Type B pancreatic cell (in vitro differentiated cells): ENCODE measurements at places on chromosomes 7 and 10. TPM values are rescaled to one million over a fixed set of nuclear protein-coding genes. Genes with fewer than 3 reads are reported as not detected.
A peak's percentile ranks its signal among the peaks of the same experiment; 100 is the strongest.

DNA sequence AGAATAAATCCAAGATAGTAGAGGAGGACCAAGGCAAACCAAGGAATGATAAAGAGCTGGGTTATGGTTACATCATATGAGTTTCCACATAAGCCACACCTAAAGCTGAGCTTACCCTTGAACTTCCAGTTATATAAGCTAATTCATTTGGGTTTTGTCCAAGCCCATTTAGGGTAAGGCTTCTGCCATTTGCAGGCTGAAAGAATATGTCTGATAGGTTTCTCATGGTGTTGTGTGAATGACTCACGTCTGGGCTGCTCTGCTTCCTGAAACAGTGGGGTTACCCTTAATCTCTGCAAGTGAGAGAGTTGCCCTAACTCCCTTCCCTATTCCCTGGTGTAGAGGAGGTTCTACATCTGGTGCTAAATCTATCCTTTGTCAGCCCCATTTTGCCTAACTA lies 60.8 kb downstream of the PTTG1IP2 start:
- no peak for DNase-seq

DNA sequence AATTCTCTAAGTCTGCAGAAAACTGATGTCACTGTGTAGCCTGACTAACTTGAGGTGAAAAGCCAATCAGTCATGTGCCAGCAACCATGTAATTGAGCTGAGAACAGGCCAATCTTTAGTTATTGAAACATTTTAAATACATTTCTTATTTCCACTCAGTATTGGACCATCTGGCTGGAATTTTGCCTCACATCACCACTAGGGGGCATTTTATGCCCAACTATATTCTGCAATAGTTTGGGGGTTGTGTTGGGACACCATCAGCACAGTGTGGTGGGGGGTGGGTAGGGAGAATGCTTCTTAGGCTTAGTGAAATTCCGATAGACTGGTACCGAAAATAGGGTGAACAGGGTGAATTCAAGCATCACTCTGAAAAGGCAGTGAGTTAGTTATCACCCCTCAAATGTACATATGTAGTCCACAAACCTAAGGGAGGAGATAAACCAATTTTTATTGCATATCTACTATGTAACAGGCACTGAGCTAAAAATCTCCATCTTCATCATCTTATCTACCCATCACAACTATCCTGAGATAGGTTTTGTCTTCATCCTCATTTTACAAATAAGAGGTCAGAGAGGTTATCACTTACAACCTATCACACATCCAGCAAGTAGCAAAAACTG lies 17.8 kb downstream of the NPSR1 start:
- DNase-seq, result no peak

DNA sequence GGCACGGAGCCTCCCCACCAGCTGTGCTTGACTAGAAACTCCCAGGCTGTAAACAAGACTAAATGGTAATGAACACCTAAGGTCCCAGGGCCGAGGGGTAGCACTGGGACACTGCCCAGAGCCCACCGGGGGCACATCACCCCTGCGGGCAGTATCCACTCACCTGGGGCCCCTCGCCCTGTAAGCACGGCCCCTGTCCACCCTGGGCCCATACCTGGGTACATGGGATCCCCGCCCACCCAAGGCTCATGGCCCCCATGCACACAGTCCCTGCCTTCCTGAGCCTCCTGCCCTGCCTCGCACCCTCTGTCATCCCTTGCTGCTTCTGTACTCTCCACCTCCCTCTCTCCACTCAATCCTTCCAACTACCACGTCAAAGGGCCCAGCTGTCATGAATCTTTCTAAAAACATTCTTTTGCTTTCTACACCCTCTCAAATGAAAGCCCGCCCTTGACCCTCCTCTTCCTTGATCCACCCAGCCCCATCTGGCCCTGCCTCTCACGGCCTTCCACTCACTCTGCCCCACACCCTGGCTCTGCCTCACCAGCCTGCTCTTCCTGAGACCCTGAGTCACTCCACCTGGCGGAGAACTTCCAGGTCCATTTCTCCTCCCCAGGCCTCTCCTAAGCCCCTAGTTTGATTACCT lies 173.1 kb downstream of the PARD3 start:
- no peak for DNase-seq

DNA sequence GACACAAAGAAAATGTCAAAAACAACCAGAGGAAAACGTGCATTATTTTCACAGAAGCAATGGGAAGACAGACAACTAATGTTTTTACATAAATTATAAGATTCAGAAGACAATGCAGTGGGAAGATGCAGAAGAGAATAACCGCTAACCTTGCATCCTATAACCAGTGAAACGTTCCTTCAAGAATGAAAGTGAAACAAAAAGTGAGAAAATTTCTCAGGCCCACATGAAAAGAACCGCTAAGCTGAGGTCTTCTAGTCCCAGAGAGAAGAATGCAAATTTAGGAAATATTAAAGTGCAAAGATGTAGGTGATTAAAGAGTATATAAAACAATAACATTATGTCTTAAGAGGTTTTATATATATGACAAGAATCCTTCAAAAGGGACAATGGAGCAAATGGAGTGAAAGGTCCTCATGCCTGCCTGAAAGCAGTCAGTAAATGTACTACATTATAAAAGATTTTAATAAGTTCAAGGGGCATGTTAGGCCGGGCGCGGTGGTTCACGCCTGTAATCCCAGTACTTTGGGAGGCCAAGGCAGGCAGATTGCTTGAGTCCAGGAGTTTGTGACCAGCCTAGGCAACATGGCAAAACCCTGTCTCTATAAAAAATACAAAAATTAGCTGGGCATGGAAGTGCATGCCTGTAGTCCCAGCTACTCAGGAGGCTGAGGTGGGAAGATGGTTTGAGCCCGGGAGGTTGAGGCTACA lies 43.1 kb upstream of the DDC start:
- DNase-seq, result no peak

GRCh38 chr10:125838802-125839575 lies 15.6 kb downstream of the BCCIP start:
- no peak for DNase-seq

DNA sequence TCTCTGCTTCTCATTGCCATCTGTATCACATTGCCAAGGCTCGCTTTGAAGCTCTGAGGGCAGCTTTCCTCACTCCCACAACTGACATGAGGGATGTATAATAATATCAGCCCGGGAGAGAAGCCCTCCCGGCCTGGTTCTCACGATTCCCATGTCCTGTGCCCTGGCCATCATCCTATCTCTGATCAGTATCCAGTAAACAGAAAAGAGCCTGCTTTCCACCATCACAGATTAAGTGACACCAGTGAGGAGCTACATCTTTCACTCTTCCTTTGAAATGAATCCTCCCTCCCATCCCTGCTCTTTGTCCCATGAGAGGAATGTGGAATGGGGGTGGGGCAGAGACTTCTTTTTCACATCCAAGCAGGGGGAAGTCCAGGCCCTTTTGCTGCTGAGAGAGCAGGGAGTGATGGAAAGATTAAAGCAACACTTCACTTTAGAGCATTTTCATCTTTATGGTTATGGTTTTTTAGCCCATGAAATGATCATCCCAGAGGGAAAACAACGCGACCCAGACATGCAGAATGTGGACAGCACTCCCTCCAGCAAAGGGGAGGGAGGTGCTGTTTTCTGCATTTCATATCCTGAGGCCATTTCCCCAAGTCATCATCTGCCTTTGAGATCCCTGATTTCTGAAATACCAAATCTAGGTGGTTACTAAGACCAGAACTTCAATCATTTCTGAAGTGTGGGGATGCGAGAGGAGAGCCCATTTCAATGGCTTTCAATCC lies 84.6 kb upstream of the LYZL1 start:
- DNase-seq, result no peak

DNA sequence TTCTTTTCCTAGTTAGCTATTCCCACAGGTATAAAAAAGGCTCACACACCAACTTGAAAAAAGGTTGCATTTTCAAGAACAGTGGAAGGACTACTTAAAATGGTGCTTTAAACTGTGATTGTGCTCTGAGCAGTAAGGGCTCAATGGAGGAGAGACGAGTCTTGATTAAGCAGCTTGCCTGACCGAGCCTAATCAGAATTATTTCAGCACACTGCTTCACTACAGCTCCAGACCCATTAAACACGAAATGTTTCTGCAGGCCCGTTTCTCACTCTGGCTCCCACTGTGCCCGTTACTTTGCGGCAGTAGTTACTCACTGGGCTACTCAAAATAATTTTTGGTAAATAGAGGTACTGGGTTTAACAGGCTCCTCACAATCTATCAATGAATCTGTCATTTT lies 126.0 kb downstream of the NRCAM start:
- no peak for DNase-seq

The HOXA10 gene
- total RNA-seq, result 0.29 and 4.9 TPM in 2 replicates

DNA sequence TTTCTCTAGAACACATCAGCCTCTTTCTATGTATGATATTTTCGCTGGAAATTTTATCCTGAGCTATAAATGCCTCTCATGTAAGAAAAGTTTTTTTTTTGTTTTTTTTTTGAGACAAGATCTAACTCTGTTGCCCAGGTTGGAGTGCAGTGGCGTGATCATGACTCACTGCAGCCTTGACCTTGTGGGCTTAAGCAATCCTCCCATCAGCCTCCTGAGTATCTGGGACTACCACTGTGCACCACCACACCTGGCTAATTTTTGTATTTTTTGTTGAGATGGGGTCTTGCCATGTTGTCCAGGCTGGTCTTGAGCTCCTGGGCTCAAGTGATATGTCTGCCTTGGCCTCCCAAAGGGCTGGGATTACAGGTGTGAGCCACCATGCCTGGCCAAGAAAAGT lies 80.4 kb downstream of the ADK start:
- DNase-seq, result no peak

GRCh38 chr10:22326145-22326702 lies 5.3 kb downstream of the BMI1 start:
- DNase-seq, result no peak

The VENTX gene
- not detected in 2 replicates for total RNA-seq

- no peak for DNase-seq
These were observed 532.6 kb downstream of the TNS3 start for GRCh38 chr7:47049234-47049774.

DNA sequence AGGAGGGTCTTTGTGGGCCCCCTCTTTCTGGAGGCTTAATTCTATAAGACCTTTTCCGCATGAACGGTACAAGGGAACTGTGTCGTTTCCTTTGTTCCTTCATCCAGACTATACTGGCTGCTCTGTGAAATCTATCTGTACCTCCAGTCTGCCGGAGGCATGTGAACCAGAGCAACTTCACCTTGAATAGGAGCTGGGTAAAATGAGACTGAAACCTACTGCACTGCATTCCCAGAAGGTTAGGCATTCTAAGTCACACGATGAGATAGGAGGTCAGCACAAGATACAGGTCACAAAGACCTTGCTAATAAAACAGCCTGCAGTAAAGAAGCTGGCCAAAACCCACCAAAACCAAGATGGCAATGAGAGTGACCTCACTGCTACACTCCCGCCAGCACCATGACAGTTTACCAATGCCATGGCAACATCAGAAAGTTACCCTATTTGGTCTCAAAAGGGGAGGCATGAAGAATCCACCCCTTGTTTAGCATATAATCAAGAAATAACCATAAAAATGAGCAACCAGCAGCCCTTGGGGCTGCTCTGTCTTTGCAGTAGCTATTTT lies 36.8 kb upstream of the INPP5F start:
- DNase-seq, result no peak

DNA sequence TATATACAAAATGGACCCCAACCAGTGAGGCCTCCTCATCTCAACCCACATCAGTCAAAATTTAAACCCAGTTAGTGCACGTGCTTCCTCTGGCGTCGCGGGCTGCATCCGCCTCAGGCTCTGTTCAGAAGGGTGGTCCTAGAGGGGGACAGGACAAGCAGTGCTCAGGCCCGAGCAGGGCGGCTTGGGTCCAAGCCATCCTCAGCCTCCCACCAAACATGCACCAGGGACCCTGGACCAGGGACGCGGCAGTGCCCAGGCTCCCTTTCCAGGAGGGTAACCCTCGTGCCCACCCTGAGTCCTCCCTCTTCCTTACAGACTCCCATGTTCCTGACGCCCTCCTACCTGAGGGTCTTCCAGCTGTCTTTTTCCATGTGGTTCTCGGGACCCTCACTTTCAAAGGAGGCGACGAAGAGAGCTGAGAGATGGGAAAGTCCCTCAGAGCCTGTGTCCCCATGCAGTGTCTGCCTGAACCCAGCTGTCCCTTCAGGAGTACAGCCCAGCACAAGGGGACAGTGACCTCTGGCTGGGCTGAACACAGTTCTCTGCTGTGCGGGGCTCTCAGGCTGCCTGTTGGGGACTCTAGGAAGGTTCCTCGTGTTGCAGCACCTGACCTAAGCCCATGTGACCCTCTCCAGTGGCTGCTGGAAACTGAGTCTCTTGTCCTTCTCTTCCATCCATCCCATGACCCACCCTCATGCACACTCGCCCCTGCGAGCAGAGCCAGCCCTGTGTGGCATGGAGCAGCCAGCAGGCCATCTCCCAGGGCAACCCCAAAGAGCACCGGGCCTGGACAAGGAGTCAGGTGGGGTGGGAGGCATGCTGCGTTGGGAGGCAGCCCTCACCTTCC lies 58.1 kb downstream of the CSGALNACT2 start:
- DNase-seq, result no peak

The TDRD1 gene
- total RNA-seq, result not detected in 2 replicates

The SPDYE1 gene
- not detected in 2 replicates for total RNA-seq

DNA sequence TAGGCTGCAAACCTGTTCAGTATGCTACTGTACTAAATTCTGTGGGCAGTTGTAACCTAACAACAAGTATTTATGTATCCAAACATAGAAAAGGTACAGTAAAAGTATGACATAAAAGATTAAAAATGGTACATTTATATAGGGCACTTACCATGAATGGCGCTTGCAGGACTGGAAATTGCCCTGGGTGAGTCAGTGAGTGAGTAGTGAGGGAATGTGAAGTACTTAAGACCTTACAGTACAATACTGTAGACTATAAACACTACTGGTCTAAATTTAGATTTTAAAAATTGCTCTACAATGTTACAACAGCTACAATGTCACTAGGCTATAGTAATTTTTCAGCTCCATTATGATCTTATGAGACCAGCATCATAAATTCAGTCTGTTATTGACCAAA lies 146.0 kb upstream of the GNAI1 start:
- DNase-seq, result no peak

The SMO gene
- 38.6 and 94.9 TPM in 2 replicates for total RNA-seq

DNA sequence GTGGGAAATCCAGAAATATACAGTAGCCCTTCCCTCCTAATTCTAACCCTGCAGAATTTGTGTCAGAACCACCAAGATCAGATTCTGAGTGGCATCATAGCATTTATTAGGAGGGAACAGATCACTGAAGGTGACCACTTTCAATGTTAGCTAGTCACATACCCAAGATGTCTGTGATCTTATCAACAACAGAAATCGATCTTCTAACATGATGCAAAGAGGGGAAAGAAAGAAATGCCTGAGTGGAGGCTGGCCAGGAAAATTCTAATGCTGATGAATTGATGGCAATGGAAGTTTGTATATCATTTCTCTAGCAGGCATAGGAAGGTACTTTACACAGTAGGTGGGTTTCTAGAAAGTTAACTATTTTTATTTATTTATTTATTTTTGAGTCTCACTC lies 10.6 kb upstream of the SYPL1 start:
- DNase-seq, result no peak

- no peak for DNase-seq
These were observed 581.9 kb downstream of the GATA3 start for GRCh38 chr10:8636371-8636770.

- no peak for DNase-seq
These were observed 2.0 kb upstream of the GIMAP4 start for GRCh38 chr7:150565239-150565638.

GRCh38 chr10:111131168-111131799 lies 54.5 kb downstream of the ADRA2A start:
- no peak for DNase-seq

- peak; percentile 73 for DNase-seq
These were observed at the start of gene ZNF365 for GRCh38 chr10:62373995-62374861. Gene ZNF365, plus strand, starts transcription at chr10:62374369. Its CDS starts 1,825 bp downstream, at chr10:62376194.
